AG08395 (cell line): ENCODE measurements at places on chromosomes 11 and 22.

DNA sequence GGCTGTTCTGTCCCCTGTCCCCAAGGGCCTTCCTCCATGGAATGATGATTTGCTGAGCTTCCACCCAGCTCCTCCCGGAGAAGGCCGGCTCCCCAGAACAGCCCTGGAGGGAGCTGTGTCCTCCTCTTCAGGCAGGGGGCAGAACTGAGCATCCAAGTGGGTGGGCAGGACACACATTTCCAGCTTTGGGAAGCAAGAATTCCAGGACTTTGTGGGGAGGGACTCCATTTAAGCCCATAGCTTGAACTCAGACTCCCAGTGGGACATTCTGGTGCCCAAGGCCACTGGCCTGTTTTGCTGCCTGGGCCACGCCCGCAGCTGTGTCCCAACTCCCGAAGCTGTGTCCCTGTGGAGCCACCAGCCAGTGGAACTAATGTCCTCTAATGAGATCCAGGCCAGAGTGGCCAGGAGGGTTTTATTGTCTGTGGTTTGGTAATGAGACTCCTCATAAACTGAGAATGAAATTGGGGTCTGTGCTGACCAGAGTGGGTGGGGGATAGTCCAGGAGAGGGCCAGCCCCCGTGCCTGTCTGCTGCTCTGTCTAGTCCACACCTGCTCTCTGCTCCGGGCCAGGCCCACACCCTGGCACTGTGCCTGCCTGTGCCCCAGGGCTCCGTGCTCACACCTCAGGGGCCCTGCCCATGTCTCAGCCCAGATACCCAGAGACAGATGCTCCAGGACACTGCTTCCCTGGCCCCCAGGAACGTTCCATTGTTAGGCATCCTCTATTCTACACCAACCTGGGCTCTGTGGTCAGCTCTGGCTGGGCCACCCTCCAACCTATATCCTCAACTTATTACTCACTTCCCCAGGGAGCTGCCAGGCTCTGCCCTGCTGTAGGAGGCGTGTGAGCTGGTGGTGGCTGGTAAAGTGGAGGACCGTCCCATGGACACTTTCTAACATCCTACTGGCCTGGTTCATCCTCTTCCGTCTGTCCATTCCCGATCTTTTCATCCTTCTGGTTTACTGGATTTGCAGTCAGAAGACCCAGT is 7.6 kb downstream of the NECTIN1 start:
- DNase-seq: peak; percentile 62

DNA sequence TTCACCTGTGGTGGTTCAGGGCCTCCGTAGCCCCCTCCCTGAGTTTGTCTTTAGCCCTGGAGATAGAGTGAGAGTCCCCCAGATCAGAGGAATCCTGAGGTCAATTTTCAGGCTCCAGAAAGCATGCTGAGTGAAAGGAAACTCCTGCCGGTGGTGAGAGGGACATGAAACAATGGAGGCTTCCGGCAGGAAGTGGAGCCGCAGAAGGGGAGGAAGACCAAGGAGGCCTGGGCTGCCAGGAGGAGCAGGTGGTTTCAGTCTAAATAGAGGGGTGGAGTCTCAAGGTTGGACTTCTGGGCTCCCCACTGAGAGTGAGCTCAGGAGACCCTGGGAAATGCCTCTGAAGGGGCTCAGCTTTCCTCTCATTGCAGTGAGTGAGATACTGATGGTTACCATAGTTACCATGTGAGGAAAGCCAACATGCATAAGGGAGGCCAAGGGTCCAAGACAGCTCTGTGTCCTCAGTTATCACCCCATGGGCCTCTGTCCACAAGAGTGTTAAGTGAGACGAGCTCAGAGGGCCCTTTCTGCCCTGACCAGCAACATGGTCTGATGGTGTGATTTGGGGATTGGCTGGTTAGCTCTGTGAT is 10.7 kb downstream of the SLCO2B1 start:
- no peak for DNase-seq

DNA sequence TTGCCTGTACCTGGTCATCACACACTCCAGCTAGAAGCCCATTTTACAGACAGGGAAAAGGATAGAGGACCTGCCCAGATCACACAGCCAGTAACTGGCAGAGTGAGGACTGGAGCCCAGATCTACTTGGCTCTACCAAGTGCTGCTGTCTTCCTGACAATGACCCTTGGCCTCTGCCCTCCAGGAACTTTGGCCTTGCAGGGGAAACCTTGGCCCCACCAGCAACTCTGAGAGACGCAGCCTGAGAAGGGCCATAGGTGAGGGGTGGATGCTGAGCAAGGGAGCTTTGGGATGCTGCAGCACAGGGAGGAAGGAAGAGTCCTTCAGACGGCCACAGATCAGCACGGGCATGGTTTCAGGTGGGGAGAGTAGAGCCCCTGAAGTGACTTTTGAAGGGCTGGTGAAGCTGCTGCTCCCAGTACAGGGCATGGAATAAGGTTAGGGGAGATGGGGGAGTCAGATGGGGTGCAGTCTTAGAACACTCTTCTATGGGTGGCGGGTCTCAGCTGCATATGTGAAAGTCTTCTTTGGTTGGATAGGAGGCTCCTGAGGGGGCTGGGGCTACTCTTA is 2.0 kb upstream of the CAPN5 start:
- no peak for DNase-seq

GRCh38 chr22:38655519-38656255 is 505 bp downstream of the FAM227A start:
- DNase-seq: peak; percentile 17

GRCh38 chr11:72738199-72739141 is 13.7 kb downstream of the ARAP1 start:
- DNase-seq: peak; percentile 79

DNA sequence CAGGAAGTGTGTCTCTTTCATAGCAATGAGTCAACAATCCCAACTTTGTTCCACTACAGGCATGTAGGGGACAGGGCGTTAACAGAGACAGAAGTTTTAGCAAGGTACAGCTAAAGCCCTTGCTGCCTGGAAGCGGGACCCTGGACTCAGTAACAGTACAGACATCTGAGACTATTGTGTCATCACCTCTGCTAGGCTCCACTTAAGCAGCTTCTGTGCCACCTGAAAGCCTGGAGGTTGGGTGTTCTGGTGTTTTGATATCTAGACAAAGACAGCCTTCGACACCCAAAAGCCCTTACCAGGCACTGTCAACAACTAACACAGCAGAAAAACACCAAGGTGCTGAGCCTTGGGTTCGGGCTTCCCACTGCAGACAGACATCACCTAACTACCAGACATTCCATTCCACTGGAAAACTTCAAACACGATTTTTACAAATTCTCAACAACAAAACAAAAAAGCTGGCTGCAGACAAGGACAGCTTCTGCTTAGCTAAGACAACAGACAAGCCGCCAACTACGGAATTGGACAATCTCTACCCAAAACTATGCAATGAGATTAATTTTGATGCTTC is 20.6 kb upstream of the CHST1 start:
- DNase-seq: no peak

DNA sequence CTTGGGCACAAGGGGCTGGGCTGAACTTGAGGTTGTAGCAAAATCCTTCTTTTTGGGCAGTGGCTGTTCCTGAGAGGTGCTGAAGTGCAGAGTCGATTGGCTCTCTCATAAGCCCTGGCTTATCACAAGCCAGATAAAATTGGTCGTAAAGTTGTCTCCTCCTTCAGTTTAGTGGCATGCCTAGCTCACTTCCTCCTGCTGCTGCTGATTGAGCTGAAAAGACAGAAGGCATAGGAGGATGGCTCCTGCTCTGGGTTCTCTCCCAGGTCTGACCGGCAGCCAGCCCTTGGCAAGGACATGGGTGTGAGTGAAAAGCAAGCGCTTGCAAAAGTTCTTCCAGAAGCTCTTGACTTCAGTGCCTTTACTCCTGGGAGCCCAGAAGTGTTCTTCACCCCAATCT is 83.9 kb downstream of the LDLRAD3 start:
- DNase-seq: no peak

GRCh38 chr22:47232753-47233152 is 470.3 kb downstream of the TBC1D22A start:
- no peak for DNase-seq

DNA sequence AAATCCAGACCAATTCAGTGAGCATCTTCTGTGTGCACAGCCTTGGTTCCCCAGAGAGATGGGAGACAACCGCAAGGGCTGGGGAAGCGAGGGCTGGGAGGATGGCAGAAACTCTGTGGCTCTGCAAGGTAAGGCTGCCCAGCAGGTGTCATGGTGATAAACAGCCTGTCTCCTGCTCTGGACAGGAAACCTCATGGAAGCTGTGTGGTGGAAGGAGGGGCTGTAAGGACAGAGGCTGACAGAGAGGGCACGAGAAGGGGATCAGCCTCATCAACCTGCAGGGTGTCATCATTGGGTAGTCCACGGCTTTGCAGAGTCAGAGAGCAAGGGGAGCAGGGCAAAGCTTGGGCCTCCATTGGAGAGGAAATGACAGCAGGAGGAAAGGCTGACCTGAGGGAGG is 138.4 kb upstream of the CADM1 start:
- DNase-seq: no peak

GRCh38 chr22:45221201-45221600 is 19.5 kb downstream of the KIAA0930 start:
- no peak for DNase-seq

GRCh38 chr11:2694495-2694894 is 5.3 kb downstream of the KCNQ1OT1 start:
- DNase-seq: no peak

DNA sequence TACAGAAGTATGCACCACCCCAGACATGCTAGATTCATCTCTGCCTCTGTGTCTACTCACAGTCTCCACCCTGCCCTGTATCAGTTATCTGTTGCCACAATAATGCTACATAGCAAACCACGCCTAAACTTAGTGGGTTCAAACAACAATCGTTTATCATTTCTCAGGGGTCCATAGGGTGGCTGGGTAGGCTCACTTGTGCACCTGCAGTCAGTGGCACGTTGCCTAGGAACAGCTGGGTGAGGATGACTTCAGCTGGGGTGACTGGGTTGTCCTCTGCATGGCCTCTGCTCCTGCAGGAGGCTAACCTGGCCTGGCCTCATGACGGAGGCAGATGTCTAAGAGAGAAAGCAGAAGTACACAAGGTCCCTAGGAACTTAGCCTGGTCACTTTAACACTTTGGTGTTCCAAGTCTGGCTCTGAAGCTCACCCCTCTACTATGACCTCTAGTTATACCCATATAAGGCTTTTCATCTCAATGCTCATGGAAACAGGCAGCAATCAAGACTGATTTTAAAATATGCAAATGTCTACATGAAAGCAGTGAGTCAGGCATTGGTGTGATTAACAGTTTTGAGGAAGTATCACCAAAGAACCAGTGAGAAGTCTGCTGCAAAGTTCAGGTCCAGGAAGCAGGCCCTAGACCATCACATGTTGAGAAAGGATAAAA is 10.7 kb downstream of the OLFML1 start:
- no peak for DNase-seq

- DNase-seq: no peak
Observed at GRCh38 chr11:67616431-67617242, 9.9 kb downstream of the NDUFV1 start.
